ENCODE measurements at places on chromosomes 3 and 15. TPM values are rescaled to one million over a fixed set of nuclear protein-coding genes. Genes with fewer than 3 reads are reported as not detected.

- peak; percentile 53 for DNase-seq
These were observed 1188.8 kb upstream of the CADM2 start for GRCh38 chr3:83769791-83770663.

DNA sequence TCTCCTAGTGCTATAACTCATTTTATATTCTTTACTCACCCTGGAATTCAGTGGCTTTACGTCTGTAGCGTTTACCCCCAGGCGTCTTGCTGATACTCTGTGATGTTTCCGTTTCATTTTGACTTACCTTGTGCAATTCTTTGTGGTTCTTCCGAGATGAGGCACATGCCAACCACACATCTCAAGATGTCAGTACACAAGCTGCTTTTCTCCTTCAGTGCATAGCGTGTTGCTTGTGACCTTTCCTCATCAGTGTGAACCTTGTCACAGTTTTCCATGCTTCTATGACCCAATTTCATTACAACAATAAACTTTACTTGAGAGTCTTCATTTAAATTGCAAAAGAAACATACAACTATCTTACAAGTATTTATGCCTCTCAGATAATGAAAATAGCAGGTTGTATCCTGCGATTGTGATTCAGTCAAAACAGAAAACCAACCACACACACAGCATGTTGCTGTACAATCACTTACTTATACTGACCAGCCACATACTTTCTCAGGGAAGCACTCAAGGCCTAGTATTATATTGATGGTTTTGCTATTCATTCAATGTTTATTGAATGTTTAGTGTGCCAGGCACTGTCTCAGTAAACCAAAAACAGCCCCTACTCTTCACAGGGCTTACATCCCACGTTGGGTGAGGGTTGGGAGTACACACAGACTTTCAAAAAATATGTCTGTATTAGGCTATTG lies 4.6 kb upstream of the TBL1XR1 start:
- DNase-seq = peak; percentile 41

DNA sequence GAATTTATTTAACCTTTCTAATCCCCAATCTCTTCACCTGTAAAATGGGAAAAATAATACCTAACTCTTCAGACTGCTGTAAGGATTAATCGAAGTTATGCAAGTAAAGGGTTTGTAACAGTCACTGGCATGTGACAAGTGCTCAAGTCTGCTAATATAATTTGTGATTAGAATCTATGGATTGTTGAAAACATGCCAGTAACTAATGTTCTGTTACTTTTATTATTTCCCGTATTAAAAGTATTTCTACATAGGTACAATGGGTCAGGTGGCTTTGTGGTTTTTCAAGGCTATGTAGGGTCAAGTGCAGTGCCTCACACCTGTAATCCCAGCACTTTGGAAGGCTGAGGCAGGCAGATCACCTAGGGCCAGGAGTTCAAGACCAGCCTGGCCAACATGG lies 29.4 kb downstream of the ULK4 start:
- DNase-seq = no peak

DNA sequence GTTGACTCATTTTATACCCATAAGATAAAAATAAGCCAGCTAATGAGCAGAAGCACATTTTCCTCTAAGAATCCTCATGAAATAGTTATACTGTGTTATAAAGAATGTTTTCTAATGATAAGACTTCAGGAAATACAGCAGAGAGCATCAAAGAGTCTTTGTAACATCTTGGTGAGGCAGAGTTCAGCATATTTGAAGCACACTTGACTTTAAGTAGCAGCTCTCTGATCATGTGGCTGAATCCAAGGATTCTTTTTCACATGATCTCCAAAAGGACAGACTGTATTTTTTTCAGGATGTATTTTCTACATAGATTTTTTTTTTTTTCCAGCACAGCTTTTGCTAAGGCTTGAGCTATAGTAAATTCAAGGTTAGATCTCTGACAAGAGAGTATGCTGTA lies 195.1 kb downstream of the SI start:
- no peak for DNase-seq

- no peak for DNase-seq
These were observed 886.9 kb downstream of the TUSC7 start for GRCh38 chr3:117596503-117596902.

DNA sequence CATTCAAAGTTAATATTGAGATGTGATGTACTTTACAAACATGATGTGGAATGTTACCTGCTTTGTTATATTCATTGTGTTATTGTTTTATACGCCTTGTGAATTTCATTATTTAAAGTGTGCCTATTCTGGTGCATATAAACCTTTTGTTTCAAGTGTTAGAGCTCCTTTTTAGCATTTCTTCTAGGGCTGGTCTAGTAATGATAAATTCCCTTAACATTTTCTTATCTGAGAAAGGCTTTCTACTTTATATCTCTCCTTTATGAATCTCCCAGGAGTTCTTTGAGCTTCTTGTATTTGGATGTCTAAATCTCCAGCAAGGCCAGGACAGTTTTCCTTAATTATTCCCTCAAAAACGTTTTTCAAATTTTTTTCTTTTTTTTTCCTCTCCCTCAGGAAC lies 1005.6 kb downstream of the IGSF11 start:
- DNase-seq = no peak

DNA sequence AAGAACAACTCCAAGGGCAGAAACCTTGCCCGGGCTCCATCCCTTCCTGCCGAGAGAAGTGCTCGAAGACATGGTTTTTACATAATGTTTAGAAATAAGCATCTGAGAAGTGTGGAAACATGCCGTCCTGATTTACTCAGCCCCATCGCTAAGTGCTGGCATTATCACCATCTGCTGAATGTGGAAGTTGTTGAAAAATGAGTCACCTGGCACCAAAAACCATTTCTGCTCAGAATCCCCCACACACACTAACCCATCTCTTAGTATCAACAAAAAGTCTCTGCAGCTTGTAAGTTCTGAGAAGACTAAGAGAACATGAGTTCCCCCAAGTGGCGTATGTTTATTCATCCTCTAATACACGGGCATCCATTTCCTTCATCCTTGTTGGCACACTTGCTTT lies 51.0 kb upstream of the ARL8B start:
- DNase-seq = no peak

DNA sequence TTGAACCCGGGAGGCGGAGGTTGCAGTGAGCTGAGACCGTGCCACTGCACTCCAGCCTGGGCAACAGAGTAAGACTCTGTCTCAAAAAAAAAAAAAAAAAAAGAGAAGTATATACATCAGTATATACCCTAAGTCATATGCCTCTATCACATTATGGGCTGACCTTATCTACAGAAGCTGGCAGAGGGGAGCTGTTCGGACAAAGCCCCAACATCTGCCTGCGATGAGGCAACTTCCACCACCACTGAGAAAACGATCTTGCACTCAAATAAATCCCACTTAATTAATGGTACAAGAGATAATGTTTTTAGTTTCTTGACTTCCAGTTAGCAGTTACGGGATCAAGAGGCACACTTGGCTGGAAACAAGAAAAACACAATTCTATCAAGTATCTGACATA lies 2.2 kb downstream of the GLT8D1 start:
- DNase-seq = no peak

- no peak for DNase-seq
These were observed 50.5 kb downstream of the CD86 start for GRCh38 chr3:122105626-122106025.

GRCh38 chr3:154229217-154229590 lies 95.1 kb downstream of the DHX36 start:
- DNase-seq = no peak

- no peak for DNase-seq
These were observed 33.6 kb downstream of the PLSCR4 start for GRCh38 chr3:146217324-146217723.

GRCh38 chr3:183714622-183715021 lies 17.0 kb downstream of the YEATS2 start:
- DNase-seq = no peak

DNA sequence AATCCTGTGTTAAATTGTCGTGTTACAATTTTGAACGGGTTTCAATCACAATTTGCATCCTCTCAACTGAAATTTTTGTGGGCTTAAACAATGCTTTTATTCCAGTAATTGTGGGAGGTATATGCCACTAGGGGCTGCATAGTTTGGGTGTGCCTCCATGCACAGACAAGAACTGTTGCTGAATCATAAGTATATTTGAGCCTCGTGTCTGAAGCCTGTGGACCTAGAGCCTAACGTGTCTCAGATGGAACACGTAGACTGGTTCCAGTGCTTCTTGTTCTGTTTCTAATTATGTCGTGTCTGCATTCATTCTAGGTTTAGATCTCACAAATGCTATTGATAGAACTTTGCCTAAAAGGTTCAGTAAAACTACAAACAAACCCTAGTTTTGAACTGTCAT lies 363.4 kb downstream of the RBMS3 start:
- DNase-seq = no peak

DNA sequence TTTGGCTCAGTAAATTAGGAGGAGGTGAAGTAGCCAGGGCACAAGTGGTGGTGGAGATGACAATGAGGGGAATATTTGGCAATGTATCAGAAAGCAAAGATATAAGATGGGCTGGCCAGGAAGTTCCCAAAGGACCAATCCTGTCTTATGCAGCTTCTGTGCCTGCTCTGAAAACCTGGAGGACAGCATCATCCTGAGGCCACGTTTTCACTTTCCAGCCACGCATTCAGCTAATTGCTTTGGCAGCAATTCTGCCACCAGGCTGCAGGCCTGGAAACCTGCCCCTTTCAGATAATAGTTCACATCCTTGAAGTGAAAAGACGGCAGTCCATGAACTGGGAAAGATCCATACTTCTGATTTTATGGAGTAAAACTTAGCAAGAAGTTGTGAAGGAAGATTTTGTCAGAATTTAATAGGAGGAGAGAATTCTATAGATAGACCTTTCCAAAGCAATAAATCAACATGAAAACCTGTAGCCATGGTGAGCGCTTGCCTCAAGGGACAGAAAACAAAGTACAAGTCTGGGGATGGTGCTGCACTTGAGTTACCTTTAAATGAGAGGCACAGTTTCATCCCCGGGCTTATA lies 682.5 kb downstream of the GRM7 start:
- no peak for DNase-seq

DNA sequence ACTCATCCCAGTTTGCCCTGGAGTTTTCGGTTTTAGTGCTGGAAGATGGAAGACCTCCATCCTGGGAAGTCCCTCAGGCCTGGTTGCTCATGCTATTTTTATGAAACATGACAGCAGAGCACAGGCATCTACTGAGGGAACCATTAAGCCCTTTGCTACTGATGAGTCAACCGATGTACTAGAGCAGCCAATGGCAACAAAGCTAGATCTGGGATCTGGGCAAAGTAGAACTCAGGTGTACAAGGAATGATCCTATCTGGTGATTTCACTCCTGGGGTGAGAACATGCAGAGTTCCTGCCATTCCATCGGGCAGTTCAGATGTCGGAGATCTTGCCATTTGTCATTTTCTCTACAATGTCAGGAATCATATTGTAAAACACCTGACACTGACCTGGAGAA lies 166.2 kb upstream of the NSMCE3 start:
- DNase-seq = no peak

DNA sequence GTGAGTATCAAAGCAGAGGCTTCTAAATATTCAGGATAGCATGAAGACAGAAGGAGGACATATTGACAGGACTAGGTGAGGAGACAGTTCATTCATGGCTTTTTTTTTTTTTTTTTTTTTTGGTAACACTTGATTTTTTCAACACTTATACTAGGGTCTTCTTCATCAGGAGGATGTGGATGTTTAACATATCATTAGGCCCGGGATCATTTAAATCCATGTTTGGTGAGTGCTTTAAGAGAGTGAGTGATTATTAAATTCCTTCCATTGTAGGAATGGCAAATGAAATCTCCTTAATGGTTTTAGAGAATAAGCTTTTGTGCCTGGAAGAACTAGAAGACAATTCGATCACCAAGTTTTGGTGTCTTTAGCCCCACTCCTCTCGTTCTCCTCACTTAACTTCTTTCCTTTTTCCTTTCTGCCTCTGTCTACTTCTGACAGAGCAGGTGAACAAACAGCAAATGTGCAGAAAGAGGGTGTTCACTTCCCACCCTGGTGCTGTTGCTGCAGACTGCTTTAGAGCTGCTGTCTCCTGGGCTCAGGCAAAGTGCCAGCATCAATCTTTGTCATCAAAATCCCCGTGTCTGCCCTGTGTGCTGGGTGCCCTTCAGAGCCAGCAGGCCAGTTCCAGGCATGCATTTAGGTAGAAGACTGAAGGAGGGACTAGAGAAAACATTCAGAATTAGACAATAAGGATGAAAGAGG lies 35.6 kb upstream of the RAB11A start:
- no peak for DNase-seq

The MELTF gene
- 0.12 TPM for polyA plus RNA-seq

The CHDH gene
- polyA plus RNA-seq = 0.04 TPM
